AG04449 (cell line): ENCODE measurements at places on chromosomes 13 and 19.

DNA sequence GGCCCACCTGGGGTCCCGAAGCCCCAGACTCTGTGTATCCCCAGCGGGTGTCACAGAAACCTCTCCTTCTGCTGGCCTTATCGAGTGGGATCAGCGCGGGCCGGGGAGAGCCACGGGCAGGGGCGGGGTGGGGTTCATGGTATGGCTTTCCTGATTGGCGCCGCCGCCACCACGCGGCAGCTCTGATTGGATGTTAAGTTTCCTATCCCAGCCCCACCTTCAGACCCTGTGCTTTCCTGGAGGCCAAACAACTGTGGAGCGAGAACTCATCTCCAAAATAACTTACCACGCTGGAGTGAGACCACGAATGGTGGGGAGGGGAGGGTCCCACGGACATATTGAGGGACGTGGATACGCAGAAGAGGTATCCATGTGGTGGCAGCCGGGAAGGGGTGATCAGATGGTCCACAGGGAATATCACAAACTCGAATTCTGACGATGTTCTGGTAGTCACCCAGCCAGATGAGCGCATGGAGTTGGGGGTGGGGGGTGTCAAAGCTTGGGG lies 1.0 kb upstream of the ICAM5 start:
- DNase-seq = no peak

DNA sequence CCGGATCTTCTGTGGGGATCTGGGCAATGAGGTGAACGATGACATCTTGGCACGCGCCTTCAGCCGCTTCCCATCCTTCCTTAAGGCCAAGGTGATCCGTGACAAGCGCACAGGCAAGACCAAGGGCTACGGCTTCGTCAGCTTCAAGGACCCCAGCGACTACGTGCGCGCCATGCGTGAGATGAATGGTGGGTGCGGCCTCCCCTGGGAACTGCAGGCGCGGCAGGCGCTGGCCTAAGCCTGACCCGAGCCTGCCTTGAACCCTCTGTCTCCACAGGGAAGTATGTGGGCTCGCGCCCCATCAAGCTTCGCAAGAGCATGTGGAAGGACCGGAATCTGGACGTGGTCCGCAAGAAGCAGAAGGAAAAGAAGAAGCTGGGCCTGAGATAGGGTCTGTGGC lies 4.4 kb upstream of the ETV2 start:
- DNase-seq = no peak

- no peak for DNase-seq
Observed at GRCh38 chr19:35247526-35248309, 1.1 kb upstream of the LSR start.

- no peak for DNase-seq
Observed at GRCh38 chr19:6632002-6632621, 37.8 kb downstream of the TNFSF14 start.

- DNase-seq = no peak
Observed at GRCh38 chr19:2732883-2733282, 6.9 kb downstream of the SLC39A3 start.

DNA sequence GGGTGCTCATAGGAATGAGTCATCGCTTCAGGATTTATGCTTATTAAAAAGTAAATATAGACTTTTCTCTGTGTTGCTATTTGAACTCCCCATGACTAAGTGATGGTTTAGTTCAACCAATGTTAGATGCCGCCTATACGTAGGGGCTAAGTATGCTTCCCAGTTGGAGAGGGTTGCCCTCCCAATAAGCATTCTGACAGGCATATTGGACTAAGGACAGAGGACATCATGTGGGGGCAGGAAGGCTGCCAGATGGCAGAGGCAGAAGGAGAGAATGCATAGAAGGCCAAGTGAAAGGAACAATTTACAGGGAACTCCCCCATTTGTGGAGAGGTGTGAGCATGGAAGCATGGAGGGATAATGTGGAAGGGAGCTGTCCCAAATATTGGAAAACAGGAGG lies 318.4 kb upstream of the OBI1 start:
- DNase-seq = no peak

- DNase-seq = no peak
Observed at GRCh38 chr19:47549261-47549862, 23.6 kb downstream of the ZNF541 start.

DNA sequence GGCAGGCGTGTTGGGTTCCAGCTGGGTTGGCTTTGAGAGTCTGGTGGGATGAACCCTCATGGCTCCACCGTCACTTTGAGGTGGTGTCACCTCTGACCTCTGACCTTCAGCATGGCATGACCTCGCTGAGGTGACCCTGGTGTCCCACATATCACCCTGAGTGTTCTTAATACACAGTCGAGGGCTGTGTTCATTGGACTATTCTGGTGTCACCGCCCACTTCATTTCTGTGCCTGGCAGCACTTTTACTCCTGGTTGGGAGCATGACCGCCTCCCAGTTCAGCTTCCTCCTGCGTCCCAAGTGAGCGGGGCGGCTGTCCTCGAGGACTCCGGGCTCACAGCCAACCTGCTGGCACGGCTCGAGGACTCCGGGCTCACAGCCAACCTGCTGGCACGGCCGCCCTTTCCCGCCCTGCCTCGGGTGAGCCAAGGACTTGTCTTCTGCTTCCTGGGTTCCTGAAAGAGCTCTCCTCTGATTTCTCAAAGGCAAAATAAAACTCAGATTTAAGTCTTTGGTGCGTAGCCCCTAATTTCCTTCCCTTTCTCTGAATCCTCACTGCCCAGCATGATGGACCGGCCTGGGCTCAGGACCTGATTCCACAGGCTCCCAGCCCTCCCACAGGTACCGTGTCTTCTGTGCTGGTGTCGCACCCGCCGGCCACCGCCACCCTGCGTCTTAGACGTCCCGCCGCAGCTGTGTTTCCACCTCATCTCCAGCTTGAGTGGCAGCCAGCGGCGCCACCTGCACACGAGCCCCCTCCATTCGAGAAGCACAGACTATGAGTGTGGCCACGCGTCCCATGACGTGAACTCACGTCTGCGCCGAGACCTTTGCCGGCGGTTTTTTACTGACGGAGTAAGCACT lies 10.4 kb downstream of the ATP4B start:
- DNase-seq = no peak

- DNase-seq = no peak
Observed at GRCh38 chr19:9751446-9751845, 17.1 kb downstream of the ZNF846 start.

GRCh38 chr13:39510316-39510695 lies 92.7 kb downstream of the LHFPL6 start:
- no peak for DNase-seq

DNA sequence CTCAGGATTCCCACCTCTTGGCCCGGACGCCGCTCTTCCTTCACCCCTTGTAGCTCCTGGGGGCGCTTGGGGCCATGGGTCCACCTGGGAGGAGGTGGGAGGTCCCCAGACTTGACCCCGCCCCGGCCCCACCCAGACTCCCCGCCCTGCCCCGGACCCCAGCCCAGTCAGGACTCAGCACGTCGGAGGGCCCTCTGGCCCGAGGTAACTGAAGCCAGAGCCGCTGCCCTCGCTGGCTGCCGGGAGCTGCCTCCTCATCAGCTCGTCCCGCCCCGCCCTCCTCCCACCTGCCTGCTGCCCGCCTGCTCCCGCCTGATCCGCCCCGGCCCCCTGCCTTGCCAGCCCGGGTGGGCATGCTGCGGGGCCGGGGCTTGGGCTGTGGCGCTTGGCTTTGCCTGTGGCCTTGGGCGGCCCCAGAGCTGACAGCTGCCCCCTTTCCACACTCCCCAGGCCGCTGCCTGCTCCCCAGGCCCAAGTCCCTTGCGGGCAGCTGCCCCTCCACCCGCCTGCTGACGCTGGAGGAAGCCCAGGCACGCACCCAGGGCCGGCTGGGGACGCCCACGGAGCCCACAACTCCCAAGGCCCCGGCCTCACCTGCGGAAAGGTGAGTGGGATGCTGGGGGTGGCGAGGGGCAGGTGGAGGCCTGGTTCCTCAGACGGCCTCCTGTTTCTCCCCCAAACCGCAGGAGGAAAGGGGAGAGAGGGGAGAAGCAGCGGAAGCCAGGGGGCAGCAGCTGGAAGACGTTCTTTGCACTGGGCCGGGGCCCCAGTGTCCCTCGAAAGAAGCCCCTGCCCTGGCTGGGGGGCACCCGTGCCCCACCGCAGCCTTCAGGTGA lies 9.4 kb downstream of the ARHGAP33 start:
- no peak for DNase-seq

DNA sequence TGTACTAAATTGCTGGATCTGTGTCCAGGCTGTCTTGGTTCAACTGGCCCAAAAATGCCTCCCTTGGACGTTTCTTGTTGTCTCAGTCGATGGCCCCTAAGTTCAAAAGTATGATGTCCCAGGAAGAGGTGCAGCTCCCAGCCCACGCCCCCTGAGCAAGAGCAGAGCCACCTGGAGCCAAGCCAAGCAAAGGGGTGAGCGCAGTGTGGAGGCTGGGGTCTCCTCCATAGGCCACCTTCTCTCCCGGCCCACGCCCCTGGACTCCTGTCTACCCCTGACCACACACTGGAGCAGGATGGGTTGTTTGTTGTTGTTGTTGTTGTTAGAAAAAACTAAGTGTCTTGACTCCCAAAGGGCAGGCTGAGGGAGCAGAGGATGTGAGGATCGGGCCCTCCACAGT lies 26.0 kb upstream of the NPAS1 start:
- DNase-seq = no peak

DNA sequence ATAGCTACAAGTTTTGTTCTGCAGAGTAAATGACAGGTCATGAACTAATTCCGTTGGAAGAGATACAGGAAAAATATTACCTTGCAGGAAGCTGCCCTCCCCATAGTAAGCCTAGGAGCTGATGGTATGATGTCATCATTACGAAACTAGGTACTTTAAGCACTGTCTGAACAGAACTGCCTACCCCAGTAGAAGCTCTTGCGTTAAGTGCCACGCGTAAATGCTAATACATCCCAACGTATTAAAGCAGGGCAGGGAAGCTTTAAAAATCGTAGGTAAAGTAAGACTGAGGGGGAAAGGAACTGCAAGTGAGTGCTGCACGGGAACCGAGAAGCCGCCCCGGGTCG lies 572 bp downstream of the UGGT2 start:
- DNase-seq = peak; percentile 9

GRCh38 chr13:108257248-108257647 lies 12.3 kb upstream of the TNFSF13B start:
- DNase-seq = no peak

DNA sequence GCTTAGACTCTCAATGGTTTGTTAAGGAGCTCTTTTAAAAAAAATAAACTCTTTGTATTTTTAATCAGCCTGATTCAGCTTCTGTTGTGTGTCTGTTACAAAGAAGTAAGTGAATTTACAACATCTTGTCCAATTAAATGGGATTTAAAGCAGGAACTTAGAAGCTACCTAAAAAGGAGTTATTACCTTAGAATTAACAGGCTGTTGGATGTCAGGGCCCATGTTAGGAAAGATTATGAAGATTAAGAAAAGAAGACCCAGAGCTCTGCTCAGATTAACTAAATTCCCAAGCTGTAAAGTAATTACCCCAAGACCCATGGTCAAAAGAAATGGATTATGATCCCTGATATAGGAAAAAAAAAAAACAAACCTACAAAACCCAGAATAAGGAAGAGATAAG lies 44.1 kb upstream of the ZNF780A start:
- no peak for DNase-seq

DNA sequence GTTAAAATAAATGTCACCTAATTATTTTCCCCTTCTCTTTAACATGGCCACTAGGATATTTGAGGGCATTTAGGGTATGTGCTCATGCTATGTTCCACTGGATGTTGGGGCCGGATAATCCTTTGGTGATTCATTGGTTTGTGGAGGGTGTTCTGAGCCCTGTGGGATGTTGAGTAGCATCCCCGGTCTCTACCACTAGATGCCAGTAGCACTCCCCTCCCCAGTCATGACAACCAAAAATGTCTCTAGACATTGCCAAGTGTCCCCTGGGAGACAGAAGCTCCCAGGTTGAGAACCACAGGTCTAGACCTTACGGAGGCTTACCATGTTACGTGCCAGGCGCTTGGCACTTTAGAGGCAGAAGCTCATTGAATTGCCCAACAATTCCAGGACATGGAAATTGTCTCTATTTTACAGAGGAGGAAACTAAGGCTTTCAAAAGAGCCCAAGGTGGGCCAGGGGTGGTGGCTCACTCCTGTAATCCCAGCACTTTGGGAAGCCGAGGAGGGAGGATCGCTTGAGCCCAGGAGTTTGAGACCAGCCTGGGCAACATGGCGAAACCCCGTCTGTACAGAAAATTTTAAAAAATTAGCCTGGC lies 14.1 kb downstream of the SHANK1 start:
- no peak for DNase-seq
